Adipocyte (in vitro differentiated cells): ENCODE measurements at places on chromosomes 7 and 10.

- DNase-seq: no peak
These were observed 47.1 kb downstream of the MTURN start for GRCh38 chr7:30181736-30182522.

DNA sequence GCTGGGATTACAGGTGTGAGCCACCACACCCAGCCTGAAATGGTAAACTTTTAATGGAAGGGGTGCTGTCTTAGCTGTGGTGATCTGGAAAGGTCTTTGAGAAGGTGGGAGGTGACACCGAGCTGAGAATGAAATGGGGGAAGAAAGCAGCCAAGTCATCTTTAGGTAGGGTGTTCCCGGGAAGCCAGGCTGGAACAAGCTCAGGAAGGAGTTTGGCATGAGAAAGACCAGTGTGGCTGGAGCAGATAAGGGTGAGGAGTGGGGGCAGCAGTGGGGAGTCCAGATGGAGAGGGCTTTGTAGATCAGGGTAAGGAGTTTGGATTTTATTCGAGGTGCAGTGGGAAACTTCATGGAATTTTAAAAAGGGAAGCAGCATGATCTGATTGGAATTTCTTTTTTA lies 30.0 kb downstream of the KIFBP start:
- DNase-seq: no peak

DNA sequence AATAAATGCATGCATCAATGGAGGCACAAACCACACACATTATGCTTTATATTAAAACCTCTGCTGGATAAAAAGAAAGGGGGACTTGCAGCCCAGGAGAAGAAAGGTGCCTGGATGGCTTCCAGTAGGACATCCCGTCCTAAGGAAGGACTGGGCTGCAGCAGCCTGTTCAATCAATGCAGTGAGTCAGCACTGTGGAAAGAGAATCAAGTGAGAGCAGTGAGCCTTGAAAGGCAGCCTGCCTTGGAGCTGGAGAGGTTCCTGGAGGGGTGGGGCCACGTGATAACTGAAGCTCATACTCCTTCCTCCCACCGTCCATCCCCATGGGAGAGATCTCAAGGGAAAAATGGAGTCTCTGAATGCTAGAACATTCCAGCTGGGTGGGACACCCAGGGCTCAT lies 501.2 kb downstream of the ADRA2A start:
- DNase-seq: no peak

DNA sequence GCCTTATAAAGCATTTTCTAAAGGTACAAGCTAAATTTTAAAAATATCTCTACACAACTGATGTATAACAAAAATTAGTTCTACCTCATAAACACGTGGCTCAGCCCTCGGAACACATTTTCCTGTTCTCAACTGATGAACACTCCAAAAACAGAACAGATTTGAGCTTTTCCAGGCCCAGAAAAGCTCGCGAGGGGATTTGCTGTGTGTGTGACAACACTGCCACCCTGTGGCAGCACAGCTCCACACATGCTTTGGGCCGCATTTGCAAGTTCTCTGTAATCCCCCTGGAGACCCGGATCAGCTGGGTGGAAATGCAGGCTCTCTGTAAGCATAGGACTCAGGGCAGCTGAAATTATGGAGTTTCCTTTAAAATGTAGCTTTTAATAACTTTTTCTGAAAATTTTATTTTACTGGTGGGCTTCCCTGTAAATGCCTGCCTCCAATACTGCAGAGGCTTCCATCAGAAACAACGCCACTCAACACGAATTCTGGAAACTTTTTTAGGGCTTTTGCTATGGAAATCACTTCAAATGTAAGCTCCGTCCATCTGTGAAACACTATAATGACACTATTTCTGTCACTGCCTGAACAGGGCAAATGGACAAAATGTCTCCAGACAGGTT lies 155.5 kb downstream of the COBL start:
- DNase-seq: peak; percentile 87

GRCh38 chr7:132082394-132082793 lies 493.9 kb downstream of the PLXNA4 start:
- peak; percentile 43 for DNase-seq

DNA sequence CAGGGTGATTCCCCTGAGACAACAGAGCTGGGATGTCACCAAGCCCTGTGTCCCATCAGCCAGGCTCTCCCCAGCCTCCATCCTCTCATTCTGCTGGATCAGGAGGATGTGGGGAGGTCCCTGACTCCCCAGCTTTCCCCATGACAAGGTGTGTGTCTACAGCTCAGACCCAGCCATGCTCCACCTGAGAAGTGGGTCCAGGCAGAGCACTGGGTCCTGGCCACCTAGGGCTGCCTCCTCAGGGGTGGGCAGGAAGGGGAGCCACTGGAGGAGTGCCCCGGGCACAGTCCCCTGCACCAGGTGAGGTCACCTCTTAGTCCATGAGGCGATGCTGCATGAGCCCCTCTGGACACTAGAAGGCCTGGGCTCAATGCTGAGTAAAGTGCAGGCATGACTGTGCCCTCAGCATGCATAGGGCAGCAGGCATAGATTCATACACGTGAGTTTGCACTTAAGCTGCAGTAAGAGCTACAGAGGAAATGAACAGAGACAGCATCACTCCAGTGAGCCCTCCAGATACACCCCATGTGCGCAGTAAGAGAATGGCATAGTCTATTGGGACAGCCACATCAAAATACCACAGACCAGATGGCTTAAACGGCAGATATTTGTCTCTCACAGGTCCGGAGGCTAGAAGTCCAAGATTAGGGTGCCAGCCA lies 48.3 kb downstream of the ALOX5 start:
- no peak for DNase-seq

- DNase-seq: no peak
These were observed 39.0 kb downstream of the SEM1 start for GRCh38 chr7:96670338-96671289.

GRCh38 chr7:15279640-15280039 lies 282.2 kb downstream of the AGMO start:
- DNase-seq: peak; percentile 8

DNA sequence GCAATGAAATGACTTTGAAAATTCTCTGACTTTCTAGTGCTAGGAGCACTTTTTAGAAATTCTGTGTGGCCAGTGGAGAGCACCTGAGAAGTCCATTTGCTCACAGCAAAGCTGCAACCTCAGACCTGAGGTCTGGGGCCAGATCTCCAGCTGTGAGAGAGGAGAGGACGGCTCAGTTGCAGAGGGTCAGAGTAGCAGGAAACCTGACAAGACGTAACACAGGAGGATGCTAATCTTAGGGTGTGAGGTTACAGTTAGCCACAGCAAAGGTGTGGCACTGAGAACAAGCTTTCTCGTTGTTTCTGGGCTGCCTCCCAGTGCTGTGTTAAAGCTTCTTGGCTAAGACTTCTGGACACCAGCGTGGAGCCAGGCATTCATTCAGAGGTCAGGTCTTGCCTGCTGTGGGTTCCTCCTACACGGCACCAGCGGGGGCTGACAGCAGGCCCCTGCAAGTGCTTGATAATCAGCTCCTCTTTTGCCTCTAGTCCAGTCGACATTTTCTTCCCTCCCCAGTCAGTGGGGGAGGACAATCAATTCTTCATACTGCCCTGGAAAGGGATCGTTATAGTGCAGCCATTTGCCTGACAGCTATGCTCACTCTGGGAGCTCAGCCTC lies 435.4 kb upstream of the DPP6 start:
- DNase-seq: no peak

DNA sequence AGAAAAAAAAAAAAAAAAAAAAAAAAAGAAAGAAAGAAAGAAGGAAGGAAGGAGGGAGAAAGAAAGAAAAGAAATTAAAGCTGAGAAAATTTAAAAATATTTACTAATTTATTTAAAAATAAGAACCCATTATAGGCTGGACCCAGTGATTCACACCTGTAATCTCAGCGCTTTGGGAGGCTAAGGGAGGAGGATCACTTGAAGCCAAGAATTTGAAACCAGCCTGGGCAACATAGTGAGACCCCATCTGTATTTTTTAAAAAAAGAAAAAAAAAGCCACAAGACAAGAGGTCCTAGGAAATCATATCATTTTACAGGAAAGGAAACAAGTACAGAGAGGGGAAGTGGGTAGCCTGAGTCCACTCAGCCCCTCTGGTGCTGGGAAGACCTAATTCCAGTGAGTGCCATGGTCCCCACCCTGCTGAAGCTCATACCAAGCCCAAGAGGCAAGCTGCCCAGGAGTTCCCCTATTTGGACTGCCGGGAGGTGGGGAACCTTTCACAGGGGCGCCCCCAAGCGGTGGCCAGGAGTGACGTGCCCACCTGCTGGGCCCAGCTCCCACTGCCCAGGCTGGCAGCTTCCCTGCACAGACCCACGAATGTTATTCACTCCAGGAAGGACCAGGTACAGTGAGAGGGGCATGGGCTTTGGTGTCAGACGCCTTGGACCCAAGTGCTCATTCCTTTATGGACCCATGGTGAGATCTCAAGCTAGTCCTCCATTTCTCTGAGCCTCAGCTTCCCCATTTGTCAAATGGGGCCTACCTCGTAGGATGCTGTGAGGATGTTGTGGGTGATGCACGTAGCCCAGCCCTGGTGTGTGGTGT lies 133.6 kb downstream of the ZMIZ1 start:
- peak; percentile 55 for DNase-seq
